ENCODE measurements at places on chromosomes 1 and 21.

- no peaks in the 10 kb centered on the region for H3K36me3 ChIP-seq
- H3K27me3 ChIP-seq: no peaks in the 10 kb centered on the region
- no peak overlapping the region for H3K4me3 ChIP-seq
- H3K4me1 ChIP-seq: peaks cover 2% of the 10 kb centered on the region
- no peak for DNase-seq
Observed at GRCh38 chr1:3948344-3948743, 48.3 kb upstream of the C1orf174 start.

DNA sequence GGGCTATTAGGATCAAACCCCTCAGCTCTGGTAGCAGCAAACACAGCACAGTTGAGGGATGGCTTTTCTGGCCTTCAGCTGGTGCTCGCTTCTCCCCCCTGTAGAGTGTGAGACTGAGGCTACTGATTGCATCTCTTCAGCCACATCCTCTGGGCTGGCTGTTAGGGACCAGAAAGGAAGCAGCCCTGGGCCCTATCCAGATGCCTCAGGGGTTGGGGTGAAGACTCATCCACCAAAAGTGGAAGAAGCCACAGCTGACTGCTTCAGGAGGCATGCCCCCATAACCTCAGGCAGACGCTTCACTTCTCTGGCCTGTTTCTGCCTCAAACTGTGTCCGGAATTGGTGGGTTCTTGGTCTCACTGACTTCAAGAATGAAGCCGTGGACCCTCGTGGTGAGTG is 6.2 kb upstream of the TMEM200B start:
- no peak overlapping the region for H3K4me3 ChIP-seq
- no peaks in the 10 kb centered on the region for H3K36me3 ChIP-seq
- DNase-seq: no peak
- H3K4me1 ChIP-seq: peaks cover 10% of the 10 kb centered on the region

GRCh38 chr1:108049178-108049819 is 84.3 kb upstream of the VAV3 start:
- H3K4me3 ChIP-seq: no peak overlapping the region
- peaks cover 21% of the 10 kb centered on the region for H3K4me1 ChIP-seq
- no peak overlapping the region for H3K27ac ChIP-seq
- DNase-seq: peak; percentile 55
- no peaks in the 10 kb centered on the region for H3K36me3 ChIP-seq
- no peaks in the 10 kb centered on the region for H3K27me3 ChIP-seq

- no peak overlapping the region for H3K4me3 ChIP-seq
- no peaks in the 10 kb centered on the region for H3K27me3 ChIP-seq
- H3K36me3 ChIP-seq: no peaks in the 10 kb centered on the region
- H3K27ac ChIP-seq: no peak overlapping the region
Observed at GRCh38 chr1:238364214-238364892, 473.6 kb upstream of the ZP4 start.

DNA sequence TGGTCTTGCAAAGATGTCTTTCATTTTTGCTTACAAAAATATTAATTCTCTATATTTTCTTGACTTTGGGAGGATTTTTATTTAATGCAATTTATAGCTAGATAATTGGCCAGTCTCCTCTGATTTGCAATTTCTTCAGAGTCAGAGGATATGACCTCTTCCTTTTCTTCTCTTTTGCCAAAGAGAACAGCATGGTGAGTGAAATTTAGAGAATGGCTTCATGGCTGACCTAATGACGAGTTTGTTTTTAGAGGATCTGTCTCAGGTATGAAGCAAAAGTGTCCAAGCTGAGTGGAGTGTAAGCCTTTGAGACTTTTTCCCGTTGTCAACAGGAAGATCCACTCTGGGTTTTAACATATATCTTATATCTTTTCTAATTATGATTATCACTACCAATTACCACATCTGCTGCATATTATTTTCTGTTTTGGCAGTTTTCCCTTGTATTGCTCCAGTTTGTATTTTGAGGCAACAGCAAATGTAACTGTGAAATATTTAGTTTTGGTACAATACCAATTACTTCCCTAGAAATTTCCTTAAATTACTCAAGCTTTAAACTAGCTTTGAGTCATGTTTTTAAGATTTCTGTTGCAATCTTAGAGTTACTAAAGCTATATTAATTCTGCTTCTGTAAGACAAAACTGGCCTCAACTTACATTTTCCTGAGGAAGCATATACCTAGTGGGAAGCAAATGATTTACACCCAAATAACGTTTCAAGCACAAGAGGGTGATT is 332.8 kb upstream of the ZRANB2 start:
- H3K36me3 ChIP-seq: no peaks in the 10 kb centered on the region
- H3K27me3 ChIP-seq: no peaks in the 10 kb centered on the region
- H3K27ac ChIP-seq: no peak overlapping the region
- H3K4me3 ChIP-seq: no peak overlapping the region
- no peak for DNase-seq
- H3K4me1 ChIP-seq: 0 out of 2 replicates have a peak, but pooled peaks cover 5% of the 10 kb centered on the region

DNA sequence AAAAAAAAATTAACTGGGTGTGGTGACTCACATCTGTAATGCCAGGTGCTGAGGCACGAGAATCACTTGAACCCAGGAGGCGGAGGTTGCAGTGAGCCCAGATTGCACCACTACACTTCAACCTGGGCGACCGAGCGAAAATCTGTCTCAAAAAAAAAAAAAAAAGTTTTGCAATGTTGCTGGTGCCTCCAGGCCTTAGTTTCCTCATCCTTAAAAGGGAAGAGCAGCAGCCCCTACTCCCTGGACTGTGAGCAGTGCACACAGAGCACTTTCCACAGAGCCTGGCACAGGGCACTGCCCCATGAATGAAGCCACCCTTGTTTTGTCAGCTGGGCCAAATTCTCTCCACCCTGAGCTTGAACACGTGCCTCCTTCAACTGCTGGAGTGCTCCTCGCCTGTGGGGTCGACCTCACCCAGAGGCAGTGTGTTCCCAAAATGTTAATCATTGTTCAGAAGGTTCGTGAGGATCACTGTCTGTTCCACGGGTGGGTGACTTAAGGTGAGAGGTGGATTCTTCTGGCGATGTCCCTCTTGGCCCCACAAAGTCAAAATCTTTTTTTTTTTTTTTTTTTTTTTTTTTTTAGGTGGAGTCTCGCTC is 152.1 kb upstream of the TMEM51 start:
- no peaks in the 10 kb centered on the region for H3K36me3 ChIP-seq
- peaks cover 3% of the 10 kb centered on the region for H3K4me1 ChIP-seq
- H3K27ac ChIP-seq: no peak overlapping the region
- DNase-seq: no peak
- H3K27me3 ChIP-seq: no peaks in the 10 kb centered on the region
- H3K4me3 ChIP-seq: no peak overlapping the region
